ENCODE measurements at places on chromosomes 11 and 22.

GRCh38 chr11:78100261-78100660 lies 20.6 kb upstream of the NDUFC2 start:
- DNase-seq: no peak

- no peak for DNase-seq
Observed at GRCh38 chr22:24435861-24436371, 8.5 kb downstream of the ADORA2A start.

GRCh38 chr11:127470306-127470884 lies 469.8 kb upstream of the KIRREL3 start:
- DNase-seq: no peak

GRCh38 chr11:107172996-107173395 lies 154.7 kb upstream of the GUCY1A2 start:
- DNase-seq: no peak

DNA sequence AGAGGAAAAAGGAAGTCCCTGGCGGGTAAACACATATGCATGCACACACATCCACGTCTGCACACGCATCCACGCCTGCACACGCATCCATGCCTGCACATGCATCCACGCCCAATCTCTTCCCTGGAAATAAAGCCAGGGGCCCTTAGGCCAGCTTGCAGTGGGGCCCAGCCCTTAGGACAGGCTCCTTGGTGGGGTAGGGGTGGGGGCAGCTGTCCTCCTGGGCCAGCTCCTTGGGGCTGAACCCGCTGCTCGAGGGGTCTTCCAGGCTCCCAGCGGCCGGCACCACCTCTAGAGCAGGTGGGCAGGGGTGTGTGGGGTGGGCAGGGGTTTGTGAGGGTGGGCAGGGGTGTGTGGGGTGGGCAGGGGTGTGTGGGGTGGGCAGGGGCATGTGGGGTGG lies 1.9 kb downstream of the C11orf21 start:
- no peak for DNase-seq

GRCh38 chr11:11177156-11177808 lies 175.8 kb downstream of the CSNK2A3 start:
- no peak for DNase-seq

DNA sequence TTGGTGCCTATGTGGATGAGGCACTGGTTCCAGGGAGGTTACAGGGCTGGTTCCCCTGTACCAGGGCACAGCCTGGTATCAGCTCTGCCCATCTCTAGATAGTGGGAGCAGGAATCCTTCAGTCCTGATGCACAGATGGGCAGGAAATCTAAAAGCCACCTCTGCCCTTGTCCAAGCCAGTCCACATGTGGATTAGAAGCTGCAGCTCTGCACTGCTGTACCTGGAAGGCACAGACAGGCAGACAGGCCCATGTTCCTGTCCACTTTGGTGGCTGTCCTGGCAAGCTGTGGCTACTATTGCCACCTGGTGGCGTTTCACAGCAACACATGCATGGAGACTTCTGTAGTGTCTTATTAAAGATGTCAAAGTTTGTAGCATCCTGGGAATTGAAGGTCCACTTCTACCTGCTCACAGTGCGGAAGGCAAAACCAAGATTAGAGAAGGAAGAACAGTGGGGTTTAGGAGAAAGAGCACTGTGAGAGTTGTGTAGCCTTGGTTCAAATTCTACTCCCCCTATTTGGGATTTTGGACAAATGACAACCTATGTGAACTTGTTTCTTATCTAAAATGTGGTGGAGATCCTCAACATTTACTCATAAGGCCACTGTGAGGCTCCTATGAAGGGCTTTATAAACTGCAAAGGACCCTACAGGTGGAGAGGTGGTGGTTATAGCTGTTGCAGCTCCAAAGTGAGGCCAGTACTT lies 30.1 kb downstream of the NAV2 start:
- DNase-seq: peak; percentile 70

DNA sequence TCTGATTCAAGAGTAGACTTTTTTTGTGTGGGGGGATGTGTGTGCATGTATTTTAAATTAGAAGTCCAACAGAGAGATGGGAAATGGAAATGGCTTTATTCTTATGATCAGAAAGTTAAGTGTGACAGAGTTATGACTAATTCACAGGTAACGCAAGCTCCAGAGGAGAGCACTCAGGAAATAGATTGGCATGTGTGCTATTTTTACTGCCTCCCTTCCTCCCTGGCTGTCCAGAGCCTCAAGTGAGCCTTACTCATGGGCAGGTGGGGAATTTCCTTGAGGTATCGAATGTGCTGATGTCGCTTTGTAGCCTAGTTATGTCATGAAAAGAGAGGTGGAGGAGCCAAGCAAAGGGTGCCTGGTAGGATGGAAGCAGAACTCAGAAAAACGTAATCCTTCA lies 70.3 kb upstream of the BDNF start:
- DNase-seq: no peak

GRCh38 chr11:72069787-72070251 lies 10.5 kb downstream of the NUMA1 start:
- DNase-seq: no peak

DNA sequence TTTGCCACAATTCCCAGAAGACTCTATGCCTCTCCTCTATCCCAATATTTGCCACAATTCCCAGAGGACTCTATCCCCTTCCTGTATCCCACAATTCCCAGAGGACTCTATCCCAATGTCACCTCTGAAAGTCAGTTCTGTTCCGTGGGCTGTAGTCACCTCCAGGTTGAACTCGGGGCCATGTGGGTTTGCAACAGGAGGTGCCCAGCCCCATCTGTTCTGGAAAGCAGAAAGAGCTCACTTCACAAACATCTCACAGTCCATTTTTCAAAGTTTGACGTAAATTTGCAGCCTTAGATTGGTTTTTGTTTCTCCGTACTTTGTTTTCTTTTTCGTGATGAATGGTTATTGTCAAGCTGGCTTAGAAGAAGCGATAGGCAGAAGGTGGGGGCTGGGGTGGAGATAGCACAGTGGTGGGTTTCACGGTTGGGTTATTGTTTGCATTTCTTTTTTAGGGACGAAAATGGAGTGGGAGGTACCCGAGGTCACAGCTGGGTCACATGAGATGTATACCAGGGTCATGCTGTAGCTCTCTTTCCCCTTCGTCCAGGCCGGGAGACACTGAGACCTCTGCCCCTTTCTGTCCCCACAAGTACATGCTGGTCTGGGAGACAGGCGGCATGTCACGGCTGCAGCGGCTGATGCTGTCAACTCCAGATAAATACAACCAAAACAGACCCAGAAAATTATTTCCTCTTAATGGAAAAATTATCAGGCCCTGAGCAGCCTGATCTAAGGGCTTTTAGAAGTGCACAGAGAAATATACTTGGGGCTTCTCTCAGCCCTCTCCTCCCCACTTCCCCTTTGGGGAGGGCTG lies 374.5 kb downstream of the CADM1 start:
- DNase-seq: no peak

- DNase-seq: no peak
Observed at GRCh38 chr22:45235851-45236342, 4.8 kb downstream of the KIAA0930 start.

- no peak for DNase-seq
Observed at GRCh38 chr11:13152736-13153541, 124.7 kb upstream of the BMAL1 start.

GRCh38 chr11:118226296-118226695 lies 1.5 kb upstream of the JAML start:
- DNase-seq: no peak

GRCh38 chr11:57368106-57368844 lies 12.7 kb downstream of the PRG3 start:
- no peak for DNase-seq

- no peak for DNase-seq
Observed at GRCh38 chr22:48333816-48334735, 1493.6 kb downstream of the BRD1 start.

DNA sequence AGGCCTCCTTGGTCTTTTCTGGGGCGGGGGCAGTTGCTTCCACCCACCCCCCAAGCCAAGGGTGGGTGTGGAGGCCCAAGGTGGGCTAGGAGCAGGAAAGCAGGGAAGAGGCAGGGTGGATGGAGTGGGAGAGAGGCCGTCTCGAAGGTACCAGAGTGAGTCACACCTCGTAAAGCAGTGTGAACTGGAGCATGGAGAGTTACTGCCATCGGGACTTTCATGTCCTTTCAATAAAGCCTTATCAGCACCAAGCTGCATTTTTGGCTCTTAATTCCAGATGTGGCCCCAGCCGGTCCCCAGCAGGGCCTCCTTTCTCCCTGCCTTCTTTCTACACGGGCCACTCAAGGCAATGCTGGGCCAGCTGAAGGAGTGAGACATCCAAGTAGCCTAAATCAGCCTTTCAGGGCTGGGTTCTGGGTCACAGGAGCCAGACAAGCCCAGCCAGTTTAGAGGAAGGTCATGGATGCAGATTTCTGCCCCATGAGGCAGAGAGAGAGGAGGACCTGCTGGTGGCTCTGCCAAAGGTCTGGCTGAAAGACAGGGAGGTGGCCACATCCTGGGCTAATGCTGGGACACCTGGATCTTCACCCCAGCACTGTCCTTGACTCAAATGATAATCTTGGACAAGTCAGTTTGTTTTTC lies 59.0 kb upstream of the CD82 start:
- no peak for DNase-seq

DNA sequence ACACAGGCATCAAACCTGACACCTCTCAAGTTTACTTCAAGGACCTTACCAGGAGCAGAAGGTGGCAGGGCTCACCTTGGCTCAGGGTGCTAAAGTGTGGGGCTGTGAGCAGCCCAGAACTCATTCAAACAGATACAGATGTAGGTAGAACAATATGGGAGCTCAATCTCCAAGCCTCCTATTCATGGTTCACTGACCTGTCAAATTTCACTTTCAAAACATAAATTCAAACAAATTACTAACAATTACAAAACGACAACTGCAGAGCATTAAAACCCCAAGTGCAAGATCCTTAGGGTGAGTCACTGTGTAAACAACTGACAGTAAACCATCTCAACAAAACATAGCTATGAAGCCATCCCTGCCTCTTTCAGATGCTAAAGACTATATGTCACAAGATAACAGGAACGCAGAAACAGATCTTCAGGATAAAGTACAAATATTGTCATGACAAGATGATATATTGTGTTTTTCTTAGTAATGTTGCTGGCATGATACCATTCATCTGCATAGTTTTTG lies 303.5 kb upstream of the ANO3 start:
- no peak for DNase-seq
